ENCODE measurements at places on chromosomes 7 and 10. TPM values are rescaled to one million over a fixed set of nuclear protein-coding genes. Genes with fewer than 3 reads are reported as not detected.
A peak's percentile ranks its signal among the peaks of the same experiment; 100 is the strongest.

DNA sequence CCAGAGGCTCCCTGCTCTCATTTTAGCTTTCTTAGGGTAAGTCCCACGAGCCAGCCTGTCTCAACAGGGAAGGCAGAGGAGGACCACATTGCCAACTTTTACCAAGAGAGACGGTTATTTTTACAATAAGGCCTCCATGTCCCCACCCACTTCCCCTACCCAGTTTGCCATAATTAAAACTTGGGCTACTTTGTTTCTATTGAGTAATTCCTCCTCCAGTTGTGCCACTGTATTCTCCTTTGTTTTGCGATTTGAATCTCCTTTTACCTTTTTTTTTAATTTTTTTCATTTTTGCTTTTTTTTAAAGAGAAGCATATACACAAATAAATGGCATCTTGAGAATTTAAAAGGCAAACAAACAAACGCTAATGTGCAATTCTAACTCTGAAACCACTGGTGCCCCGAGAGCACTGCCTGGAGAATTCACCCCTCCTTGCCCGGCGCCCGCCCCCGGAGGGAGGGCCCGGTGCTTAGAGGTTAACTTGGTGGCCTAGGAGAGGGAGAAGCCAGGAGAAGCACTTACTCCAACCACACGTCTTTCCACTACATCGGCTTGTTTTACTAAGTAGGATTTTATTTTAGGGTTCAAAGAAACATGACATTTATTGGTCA lies 282.3 kb downstream of the USP6NL start:
- no peak for DNase-seq

GRCh38 chr10:114575417-114576131 lies 82.5 kb downstream of the ABLIM1 start:
- peak; percentile 32 for DNase-seq

DNA sequence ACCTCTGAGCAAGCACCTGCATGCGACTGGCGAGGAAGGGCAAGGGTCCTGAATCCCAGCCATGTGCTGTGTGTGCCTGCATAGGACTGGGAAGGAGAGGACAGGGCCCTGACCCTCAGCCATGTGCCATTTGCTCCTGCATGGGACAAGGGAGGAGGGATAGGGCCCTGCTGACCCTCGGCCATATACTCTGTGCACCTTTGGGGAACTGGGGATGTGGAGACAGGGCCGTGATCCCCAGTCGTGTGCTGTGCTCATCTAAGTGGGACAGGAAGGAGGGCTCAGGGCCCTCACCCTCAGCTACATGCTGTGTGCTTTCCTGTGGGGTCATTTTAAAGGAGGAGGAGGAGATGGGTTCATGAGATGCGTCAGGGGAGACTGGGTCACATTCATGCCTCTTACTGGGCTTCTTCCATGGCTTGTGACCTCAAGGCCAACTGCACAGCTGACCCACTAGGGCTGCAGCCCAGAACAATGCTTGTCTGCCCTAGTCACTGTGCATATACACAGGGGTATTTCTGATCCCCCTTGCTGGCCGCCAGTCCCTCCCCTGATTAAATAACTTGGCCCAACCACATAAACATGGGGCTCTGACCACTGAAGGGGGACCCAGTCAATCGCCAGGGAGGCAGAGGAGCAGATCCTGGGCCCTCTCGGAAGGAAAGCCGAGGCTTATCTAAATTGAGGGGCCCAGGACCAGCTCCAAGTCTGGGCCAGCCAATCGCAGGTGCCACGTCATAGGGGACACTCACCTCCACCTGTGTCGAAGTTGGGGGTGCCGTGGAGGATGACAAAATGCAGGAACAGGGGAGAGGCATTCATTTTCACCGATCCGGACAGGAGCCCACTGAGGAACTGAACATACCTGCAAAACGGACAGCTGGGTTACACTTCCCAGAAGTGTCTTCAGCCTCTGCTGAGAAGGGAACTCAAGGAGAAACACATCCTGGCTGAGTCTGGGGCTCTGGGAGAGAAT lies 167.3 kb downstream of the TNS3 start:
- DNase-seq, result no peak

DNA sequence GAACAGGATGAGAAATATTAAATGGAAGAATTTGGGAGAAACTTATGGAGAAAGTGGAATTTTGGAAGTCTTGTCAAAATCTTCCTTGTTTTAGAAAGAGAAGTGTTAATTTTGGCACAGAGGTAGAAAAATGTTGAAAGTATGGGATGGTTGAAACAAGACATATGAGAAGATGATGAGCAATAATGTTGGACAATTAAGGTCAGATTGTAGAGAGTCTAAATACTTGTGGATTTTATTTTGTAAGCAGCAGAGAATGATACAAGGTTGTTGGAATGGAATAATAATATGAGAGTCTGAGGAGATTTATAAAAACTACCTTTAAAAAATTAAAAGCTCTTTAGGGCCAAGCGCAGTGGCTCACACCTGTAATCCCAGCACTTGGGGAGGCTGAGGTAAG lies 34.6 kb downstream of the PHTF2 start:
- DNase-seq, result no peak

DNA sequence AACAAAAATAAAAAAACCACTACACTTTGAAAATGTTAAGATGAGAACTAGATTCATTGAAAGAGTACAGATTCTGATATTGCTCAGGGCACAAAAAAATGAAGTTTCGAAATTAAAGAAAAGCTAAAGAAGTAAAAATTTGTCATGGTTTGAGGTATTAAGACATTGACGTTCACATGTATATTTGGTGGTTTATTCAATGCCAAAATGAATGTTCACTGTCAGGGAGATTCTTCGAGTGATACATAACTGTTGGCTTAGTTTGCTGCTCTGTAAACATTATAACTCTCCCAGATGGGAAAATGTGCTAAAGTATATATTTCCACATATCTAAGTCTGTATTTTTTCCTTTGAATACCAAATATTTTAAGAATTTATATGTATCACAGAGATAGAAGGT lies 345.0 kb downstream of the SEMA3D start:
- DNase-seq, result no peak

DNA sequence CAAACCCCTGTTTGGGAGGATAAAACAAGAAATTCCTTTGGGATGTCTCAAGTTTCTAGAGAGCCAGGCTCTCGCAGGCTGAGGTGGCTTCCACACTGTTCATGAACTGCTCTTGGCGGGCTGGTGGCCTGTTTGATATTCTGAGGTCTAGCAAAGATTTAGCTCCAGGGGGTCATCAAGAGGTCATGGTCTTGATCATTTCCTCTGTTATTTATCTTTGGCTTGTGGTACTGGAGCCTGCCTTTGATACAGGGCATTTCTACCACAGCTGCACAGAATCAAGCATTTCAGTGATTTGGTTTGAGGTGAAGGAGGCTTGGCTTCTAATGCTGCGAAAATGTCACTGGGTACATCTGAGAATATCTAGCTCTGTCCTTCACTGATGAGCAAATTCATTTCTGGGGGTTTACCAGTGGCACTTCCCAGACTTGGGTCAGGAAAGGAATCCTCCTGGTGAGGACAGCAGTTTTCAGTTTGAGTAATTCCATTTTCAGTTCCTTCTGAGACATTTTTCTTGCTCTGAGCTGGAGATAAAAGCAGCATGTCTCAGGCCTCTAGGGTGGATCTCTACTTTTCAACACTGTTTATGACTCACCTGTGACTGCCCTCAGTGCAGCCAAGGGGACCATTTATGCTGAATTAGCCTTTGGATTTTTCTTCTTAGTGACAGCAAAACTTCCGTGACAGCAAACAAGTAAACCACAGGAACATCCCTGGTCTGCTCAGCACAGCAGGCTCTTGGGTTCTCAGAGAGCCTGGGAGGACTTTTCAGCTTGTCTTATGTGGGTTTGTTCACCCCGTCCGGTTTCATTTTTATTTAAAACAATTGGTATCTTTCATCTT lies 312.0 kb downstream of the RNLS start:
- DNase-seq, result peak; percentile 45

DNA sequence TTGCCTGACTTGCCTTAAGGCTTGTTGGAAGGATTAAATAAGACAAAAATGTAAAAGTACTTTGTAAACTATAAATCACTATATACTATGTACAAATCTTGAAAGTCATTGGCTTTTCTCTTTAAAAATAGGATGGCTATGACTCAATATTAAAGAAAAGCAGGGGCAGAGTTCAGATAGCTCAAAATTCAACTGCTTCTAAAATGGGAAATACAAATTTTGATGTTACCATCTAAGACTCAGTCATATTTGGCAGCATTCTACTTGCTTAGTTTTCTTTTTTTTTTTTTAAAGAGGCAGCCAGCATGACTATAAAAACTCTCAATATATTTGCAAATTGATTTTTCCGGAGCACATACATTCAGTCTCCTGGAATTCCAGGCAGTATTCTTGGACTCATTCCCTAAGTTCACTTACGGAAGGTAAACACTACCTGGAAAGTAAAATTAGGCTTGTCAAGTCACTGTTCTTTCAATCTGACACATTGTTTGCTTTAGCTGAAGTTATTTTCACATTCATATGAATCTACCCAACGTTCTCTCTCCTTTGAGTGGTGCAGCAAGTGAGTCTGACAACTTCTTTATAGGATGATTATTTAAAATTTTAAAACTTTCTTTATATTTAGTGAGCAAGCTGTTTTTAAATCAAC lies 133.8 kb upstream of the CCDC6 start:
- no peak for DNase-seq

DNA sequence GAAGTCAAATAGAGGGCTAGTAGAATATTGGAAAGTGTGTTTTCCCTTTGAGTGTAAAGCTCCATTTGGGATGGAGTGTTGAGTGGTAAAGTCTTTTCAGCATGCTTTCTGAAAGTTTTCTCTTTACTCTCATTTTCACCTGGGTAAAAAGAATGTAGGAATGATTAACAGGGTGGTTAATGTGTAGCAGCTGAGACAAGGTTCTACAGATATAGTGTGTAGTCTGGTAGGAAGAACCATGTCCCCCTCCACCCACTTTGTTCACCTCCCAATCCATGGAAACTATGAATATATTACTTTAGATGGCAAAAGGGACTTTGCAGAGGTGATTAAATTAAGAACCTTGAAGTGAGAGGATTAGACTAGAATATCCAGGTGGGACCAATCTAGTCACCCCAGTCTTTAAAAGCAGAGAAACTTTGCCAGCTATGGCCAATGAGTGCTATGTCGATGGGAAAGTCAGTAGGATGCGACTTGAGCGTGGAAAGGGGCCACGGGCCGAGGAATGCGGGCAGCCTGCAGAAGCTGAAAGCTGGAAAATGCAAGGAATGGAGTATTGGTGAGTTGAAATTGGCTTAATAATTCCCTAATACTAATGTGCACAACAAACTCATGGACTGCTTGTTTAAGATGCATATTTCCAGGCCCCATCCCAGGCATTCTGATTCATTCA lies 166.3 kb upstream of the AHR start:
- no peak for DNase-seq

The SCIN gene
- not detected for polyA plus RNA-seq

The TEX36 gene
- not detected for polyA plus RNA-seq

The CYP3A5 gene
- 0.06 TPM for polyA plus RNA-seq

Data from mammary epithelial cell (primary cell).